ENCODE measurements at places on chromosomes 3 and 15. TPM values are rescaled to one million over a fixed set of nuclear protein-coding genes. Genes with fewer than 3 reads are reported as not detected.

NEIL1 gene
- 6.5 TPM for total RNA-seq

GRCh38 chr15:79209116-79209515 lies 73.4 kb upstream of the ANKRD34C start:
- no peak overlapping the region for H3K27ac ChIP-seq
- no peaks in the 10 kb centered on the region for H3K4me1 ChIP-seq
- DNase-seq, result no peak
- H3K4me3 ChIP-seq, result no peak overlapping the region
- H3K27me3 ChIP-seq, result peaks cover 26% of the 10 kb centered on the region
- no peaks in the 10 kb centered on the region for H3K36me3 ChIP-seq

- peaks cover 2% of the 10 kb centered on the region for H3K27me3 ChIP-seq
- H3K4me1 ChIP-seq, result peaks cover 6% of the 10 kb centered on the region
- DNase-seq, result no peak
- no peak overlapping the region for H3K4me3 ChIP-seq
- no peak overlapping the region for H3K27ac ChIP-seq
- H3K36me3 ChIP-seq, result no peaks in the 10 kb centered on the region
Observed at GRCh38 chr3:149534671-149535332, 60.3 kb downstream of the TM4SF4 start.

- H3K36me3 ChIP-seq, result no peaks in the 10 kb centered on the region
Observed at GRCh38 chr3:100844063-100844936, 135.0 kb downstream of the TFG start.

GRCh38 chr15:63833021-63833696 lies 589 bp downstream of the HERC1 start:
- H3K4me3 ChIP-seq, result peak overlapping the region; percentile 87
- peak overlapping the region; percentile 91 for H3K27ac ChIP-seq
- peaks cover 50% of the 10 kb centered on the region for H3K4me1 ChIP-seq
- peak; percentile 64 for DNase-seq
- H3K27me3 ChIP-seq, result no peaks in the 10 kb centered on the region
- peaks cover 6% of the 10 kb centered on the region for H3K36me3 ChIP-seq

All from activated CD4-positive, alpha-beta T cell treated with anti-CD3 and anti-CD28 coated beads for 36 hours (primary cell).